Spinal cord (tissue), 10 donors: ENCODE measurements at places on chromosomes 5 and 9. TPM values are rescaled to one million over a fixed set of nuclear protein-coding genes. Genes with fewer than 3 reads are reported as not detected.

The PCDHGA2 gene
- total RNA-seq: 10.4 TPM

The CDO1 gene
- total RNA-seq: 64.3 TPM

The SCGB3A2 gene
- not detected for total RNA-seq

The AQP7 gene
- 0.33 TPM for total RNA-seq

The ARHGEF39 gene
- 0.79 TPM for total RNA-seq

- no peak for DNase-seq
Measured at GRCh38 chr5:105953616-105954015, 1717.1 kb downstream of the EFNA5 start.

DNA sequence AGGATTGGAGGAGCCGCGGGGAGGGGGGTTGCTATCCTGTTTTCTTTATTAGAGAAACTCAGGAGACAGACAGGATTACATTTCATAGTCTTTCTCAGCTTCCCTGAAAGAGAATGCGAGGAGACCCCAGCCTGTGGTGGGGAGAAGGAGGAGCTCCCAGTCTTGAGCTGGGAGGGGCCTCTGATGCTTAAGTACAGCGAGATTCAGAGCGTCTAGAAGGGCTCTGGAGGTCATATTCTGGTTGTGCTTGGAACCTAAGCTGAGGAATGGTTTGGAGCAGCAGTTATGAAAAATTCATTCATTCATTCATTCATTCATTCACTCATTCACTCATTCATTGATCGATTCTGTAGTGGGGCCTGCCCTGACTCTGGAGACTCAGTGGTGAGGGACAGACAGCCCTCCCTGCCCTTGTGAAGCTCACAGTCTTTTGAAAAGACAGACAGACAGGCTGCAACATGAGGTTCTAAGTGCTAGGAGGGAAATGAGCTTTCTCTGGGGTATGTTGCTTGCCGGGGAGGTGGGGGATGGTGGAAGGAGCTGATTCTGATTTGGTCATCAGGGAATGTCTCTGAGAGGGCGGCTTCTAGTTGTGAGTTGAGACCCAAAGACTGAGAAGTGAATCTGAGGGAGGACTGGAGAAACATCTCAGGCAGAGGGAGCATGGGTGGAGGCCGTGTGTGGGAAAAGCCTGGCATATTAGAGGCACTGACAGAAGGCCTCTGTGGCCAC lies 2.5 kb upstream of the SPRY4 start:
- DNase-seq: no peak

- DNase-seq: peak; percentile 43
Measured at GRCh38 chr5:175797521-175798038, 73.8 kb upstream of the CPLX2 start.

GRCh38 chr5:59992206-59992605 lies 98.7 kb upstream of the PDE4D start:
- no peak for DNase-seq

GRCh38 chr5:116709082-116709481 lies 134.5 kb upstream of the SEMA6A start:
- DNase-seq: no peak

DNA sequence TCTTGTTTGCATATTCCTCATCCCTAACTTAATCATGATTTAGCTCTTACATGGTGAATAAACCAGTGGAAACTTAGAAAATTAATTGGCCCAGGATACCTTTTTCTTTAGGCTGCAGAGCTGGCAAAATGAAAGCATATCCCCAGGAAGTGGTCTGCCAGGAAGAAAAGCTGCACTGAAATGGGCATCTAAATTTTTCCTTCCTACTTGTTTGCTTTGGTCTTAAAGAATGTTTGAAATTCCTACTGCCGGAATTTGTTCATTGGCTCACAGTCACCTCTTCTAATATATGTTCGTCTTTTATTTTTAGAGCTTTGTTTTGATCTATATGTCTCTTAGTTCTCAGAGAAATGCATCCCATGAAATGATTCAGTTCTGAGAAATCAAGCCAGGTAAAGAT lies 113.2 kb upstream of the ELL2 start:
- DNase-seq: no peak

GRCh38 chr9:2059274-2059929 lies 44.3 kb downstream of the SMARCA2 start:
- no peak for DNase-seq

- DNase-seq: no peak
Measured at GRCh38 chr5:22051881-22052280, 801.3 kb downstream of the CDH12 start.

DNA sequence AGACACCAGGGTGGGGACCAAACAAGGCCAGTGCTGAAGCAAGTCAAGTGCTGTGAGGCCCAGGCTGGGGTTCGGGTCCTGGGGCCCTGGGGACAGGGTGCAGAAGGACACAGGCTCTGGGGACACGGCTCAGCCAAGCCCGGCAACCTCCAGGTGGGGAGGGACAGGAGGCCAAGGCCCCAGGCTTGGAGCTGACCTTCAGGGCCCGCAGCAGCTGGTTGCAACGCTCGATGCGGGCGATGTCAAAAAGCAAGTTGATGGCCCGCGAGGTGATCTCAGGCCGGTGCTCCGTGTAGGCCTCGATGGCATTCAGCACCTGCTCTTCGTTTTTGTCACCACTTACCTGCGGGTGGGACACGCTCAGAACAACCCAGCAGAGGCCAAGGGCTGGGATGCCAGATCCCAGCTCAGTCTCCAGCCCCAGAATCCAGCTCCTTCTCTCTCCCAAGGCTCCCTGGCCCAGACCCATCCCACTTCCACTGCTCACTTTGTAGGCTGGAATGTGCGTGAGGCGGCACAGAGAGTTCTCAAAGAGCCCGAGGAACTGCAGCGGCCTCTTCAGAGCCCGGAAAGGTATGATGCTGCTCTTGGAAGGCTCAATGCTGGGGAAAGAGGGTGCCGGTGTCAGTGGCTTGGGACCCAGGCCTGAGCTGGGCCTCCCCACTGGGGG lies 20.7 kb downstream of the ZER1 start:
- DNase-seq: no peak

DNA sequence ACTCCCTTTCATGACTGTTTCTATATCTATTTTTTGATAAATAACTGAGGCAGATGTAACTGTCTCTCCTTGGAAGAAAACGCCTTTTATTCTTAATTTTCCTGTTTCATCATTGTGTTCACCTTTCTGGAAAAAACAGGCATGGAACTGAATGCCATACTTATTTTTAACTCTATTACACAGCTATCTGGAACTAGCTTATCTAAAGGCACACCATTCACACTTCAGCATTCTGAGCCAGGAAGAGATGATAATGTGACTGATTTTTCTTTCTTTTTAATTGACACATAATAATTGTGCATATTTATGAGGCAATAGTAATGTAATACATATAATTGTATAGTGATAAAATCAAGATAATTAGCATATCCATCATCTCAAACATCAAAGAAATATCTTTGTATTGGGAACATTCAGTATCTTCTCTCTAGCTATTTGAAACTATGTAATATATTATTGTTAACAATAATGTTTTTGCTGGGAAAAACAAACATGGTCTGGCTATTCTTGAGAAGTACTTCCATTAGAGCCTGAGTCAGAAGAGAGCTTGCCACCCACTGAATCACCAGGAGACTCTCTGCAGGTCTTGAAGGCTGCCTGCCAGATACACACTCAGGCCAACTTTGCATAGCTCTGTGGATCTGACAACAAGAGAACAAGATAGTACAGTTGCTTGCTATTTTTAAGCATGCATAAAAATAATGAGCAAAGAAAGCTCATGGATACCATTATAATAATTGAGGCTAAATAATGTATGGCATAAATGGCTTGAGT lies 501.0 kb upstream of the EDIL3 start:
- no peak for DNase-seq

GRCh38 chr5:179321206-179321987 lies 23.9 kb downstream of the ADAMTS2 start:
- DNase-seq: no peak
